Activated CD4-positive, alpha-beta T cell treated with anti-CD3 and anti-CD28 coated beads, Interleukin-2, amount 10 ng/mL, durations not matched to agents 24 days and 14 days (primary cell): ENCODE measurements at places on chromosomes 7 and 10. TPM values are rescaled to one million over a fixed set of nuclear protein-coding genes. Genes with fewer than 3 reads are reported as not detected.
A peak's percentile ranks its signal among the peaks of the same experiment; 100 is the strongest.

- peak; percentile 68 for DNase-seq
Observed at GRCh38 chr7:3028071-3028757, 15.5 kb downstream of the CARD11 start.

Gene KMT2C
- 59.4 and 68.4 TPM in 2 replicates for total RNA-seq

Gene BPGM
- 22.3 and 22.6 TPM in 2 replicates for total RNA-seq

DNA sequence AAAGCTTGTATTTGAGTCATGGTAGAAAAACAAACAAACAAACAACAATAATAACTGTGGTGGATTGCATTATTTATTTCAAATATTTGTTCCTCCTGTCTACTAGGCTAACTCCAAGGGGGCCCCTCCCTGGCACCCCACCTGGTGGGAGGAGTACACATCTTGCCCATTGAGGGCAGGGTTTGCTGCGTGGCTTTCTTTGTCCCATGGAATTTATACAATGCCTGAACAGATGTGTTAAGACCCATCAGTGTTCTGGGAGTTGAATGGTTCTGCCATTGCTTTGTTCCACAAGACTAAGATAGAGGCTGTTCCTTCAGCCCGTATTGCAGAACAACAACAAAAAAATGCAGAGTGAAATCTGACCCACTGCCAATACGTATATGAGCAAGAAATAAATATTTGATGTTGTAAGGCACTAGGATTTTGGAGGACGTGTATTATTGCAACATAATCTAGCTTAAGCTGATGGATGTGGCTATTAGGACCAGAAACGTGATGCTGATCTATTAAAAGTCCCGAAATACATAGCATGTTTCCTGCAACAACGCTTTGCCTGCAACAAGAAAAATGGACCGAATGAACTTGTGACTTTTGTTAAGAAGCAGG, 119.1 kb upstream of the JCAD start:
- DNase-seq = no peak

Gene NEURL1
- 2.8 and 3.1 TPM in 2 replicates for total RNA-seq

DNA sequence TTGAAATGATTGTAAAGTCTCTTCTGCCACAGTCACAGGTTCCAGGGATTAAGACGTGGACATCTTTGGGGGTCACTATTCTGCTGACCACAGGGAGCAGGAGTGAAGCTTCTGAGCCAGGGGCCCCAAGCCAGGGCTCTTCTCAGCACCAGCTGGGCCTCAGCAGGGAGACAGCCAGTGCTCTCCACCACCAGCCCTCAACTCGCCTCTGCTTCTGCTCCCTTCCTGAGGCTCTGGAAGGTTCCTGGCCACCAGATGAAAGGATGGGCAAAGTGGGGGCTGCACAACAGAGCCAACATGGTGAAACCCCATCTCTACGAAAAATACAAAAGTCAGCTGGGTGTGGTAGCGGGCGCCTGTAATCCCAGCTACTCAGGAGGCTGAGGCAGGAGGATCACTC, 11.2 kb upstream of the CRYGN start:
- no peak for DNase-seq

Gene GNAT3
- total RNA-seq = not detected in 2 replicates
